ENCODE measurements at places on chromosomes 13 and 19. TPM values are rescaled to one million over a fixed set of nuclear protein-coding genes. Genes with fewer than 3 reads are reported as not detected.

- no peaks in the 10 kb centered on the region for H3K36me3 ChIP-seq
- H3K27ac ChIP-seq, result peak within 1 kb of the TSS; percentile 69
- peak; percentile 89 for DNase-seq
- no peaks in the 10 kb centered on the region for H3K27me3 ChIP-seq
- peaks cover 51% of the 10 kb centered on the region for H3K4me1 ChIP-seq
These were observed at the start of gene CYSLTR2 for GRCh38 chr13:48653472-48653939. Gene CYSLTR2 (plus strand): TSS chr13:48653929. CDS start chr13:48706818, 52,889 bp downstream.

DNA sequence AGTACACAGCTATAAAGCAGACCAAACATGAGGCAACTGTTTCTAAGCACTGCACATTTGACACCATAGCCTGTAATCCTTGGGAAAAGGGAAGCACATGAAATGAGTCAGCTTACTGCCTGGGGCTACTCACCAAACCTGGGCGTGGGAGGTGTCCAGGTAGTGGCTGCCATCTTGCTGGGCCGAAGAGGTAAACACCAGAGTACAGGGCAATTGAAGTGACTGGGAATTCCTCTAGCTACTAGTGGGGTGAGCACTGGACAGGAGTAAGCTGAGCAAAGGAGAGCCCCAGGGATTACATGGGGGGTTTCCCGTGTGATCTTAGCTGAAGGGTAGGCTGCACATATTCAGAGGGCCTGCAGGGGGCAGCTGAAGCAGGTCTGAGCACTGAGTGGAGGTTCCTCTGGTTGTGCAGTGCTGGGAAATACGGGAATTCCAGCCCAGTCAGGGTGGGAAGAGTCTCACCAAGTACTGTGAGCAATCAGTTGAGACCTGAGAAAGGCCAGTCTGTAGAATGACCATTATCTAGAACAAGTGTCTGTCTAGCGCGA is 140.5 kb downstream of the SLC7A1 start:
- DNase-seq, result no peak
- no peaks in the 10 kb centered on the region for H3K36me3 ChIP-seq
- no peak overlapping the region for H3K4me3 ChIP-seq

GRCh38 chr13:113342820-113343691 is 20.9 kb downstream of the GRTP1 start:
- no peak overlapping the region for H3K4me3 ChIP-seq
- no peak overlapping the region for H3K27ac ChIP-seq
- DNase-seq, result no peak
- H3K4me1 ChIP-seq, result no peaks in the 10 kb centered on the region
- no peaks in the 10 kb centered on the region for H3K27me3 ChIP-seq

GRCh38 chr19:55092423-55093318 is 17.0 kb downstream of the EPS8L1 start:
- peaks cover 7% of the 10 kb centered on the region for H3K4me1 ChIP-seq
- no peak overlapping the region for H3K27ac ChIP-seq
- peaks cover 3% of the 10 kb centered on the region for H3K27me3 ChIP-seq
- H3K36me3 ChIP-seq, result peaks cover 8% of the 10 kb centered on the region
- no peak overlapping the region for H3K4me3 ChIP-seq

DNA sequence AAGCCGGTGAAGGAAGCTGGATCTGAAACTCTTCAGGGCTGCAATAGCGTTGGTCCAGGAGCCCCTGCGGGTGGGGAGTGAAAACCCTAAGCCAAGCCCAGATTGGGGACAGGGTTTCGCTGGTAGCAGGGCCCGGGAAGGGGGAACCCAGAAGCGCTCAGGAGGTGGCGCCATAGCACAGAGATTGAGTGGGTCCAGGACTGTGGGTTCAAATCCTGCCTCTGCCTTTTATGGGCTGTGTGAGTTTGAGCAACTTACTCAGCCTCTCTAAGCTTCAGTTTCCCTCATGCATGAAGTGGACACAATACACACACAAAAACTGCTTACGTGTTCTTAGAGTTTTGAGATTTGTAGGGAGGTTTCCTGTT is 8.3 kb upstream of the SYCN start:
- no peak overlapping the region for H3K27ac ChIP-seq
- H3K36me3 ChIP-seq, result no peaks in the 10 kb centered on the region
- peak; percentile 49 for DNase-seq
- no peaks in the 10 kb centered on the region for H3K27me3 ChIP-seq
- H3K4me3 ChIP-seq, result no peak overlapping the region

GRCh38 chr19:39737351-39737750 is 478 bp downstream of the CLC start:
- no peaks in the 10 kb centered on the region for H3K27me3 ChIP-seq
- H3K27ac ChIP-seq, result no peak overlapping the region
- no peaks in the 10 kb centered on the region for H3K36me3 ChIP-seq
- DNase-seq, result no peak

- peaks cover 4% of the 10 kb centered on the region for H3K27me3 ChIP-seq
- no peaks in the 10 kb centered on the region for H3K36me3 ChIP-seq
- H3K4me1 ChIP-seq, result no peaks in the 10 kb centered on the region
These were observed 20.2 kb upstream of the DGKH start for GRCh38 chr13:42028113-42028799.

DNA sequence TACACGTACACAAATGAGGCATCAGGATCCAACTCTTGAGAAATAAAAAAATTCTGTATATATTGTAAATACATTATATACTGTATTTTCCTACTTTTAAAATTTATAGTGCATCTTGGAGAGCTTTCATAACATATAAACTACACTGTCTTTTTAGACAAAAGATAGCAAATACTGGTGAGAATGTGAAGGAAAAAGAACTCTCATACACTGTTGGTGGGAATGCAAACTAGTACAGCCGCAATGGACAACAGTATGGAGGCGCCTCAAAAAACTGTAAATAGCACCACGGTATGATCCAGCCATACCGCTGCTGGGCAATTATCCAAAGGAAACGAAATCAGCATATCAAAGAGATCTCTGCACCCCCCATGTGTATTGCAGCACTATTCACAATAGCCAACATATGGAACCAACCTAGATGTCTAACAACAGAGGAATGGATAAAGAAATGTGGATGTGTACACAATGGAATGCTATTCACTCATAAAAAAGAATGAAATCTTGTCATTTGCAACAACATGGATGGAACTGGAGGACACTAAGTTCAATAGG is 292.4 kb downstream of the EFNB2 start:
- no peaks in the 10 kb centered on the region for H3K4me1 ChIP-seq
- no peaks in the 10 kb centered on the region for H3K36me3 ChIP-seq
- no peaks in the 10 kb centered on the region for H3K27me3 ChIP-seq
- no peak overlapping the region for H3K4me3 ChIP-seq
- DNase-seq, result no peak
- H3K27ac ChIP-seq, result no peak overlapping the region

GRCh38 chr13:39417131-39417530 is 185.9 kb downstream of the LHFPL6 start:
- DNase-seq, result no peak
- no peaks in the 10 kb centered on the region for H3K4me1 ChIP-seq
- H3K36me3 ChIP-seq, result no peaks in the 10 kb centered on the region
- H3K4me3 ChIP-seq, result no peak overlapping the region

- no peak for DNase-seq
- H3K4me1 ChIP-seq, result peaks cover 66% of the 10 kb centered on the region
- H3K27ac ChIP-seq, result peak overlapping the region; percentile 99
- no peak overlapping the region for H3K4me3 ChIP-seq
These were observed 7.4 kb upstream of the JUNB start for GRCh38 chr19:12783849-12784393.

DNA sequence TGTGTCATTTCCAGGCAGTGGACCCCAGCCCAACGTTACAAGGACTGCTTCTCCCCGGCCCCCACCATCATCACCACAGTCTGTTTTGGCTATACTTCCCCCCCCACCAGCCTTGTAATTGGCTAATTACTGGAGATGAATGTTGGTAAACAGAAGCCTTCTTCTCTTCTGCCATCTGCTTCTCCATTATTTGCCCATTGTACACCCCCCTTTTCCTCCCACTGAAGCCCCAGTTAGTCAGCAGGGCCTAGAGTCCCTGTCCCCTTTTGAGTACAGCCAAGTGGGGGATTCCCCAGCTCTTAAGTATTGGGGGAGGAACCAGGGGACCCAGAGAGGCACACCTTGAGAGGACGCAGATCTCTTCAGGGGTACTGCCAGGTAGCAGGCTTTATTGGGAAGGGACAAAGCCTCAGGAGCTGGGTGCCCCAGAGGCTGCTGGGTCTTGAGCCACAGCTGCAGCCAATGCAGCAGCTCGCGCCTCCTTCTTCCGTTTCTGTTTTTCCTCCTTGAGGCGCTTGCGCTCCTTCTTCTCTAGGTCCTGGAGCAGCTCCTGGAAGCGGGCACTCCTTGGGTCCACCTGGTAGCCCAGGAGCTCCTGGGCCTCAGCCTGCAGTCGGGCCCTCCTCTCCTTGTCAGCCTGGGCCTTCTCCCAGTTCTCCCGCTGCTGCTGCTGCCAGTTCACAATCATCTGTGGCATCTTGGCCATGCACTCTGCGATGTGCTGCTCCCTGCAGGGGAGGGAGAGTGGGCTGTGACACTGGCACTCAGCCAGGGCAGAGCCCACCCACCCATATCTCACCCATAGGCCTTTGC is 3.0 kb downstream of the GADD45GIP1 start:
- no peak for DNase-seq
- H3K36me3 ChIP-seq, result peaks cover 24% of the 10 kb centered on the region
- H3K4me3 ChIP-seq, result no peak overlapping the region
- no peaks in the 10 kb centered on the region for H3K27me3 ChIP-seq

DNA sequence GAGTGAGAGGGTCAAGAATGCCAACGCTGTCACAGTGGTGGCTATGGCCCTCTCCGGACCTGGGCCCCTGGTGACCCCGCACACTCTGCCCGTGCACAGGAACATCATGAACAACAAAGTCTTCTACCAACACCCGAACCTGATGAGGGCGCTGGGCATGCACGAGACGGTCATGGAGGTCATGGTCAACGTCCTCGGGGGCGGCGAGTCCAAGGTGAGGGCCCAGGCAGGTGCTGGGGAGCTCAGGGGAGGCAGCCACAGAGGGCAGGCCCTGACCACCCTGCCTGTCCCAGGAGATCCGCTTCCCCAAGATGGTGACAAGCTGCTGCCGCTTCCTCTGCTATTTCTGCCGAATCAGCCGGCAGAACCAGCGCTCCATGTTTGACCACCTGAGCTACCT is 62.6 kb downstream of the RYR1 start:
- H3K4me3 ChIP-seq, result no peak overlapping the region
- no peak for DNase-seq
- no peaks in the 10 kb centered on the region for H3K36me3 ChIP-seq
- H3K27ac ChIP-seq, result no peak overlapping the region
- no peaks in the 10 kb centered on the region for H3K4me1 ChIP-seq

- no peak overlapping the region for H3K4me3 ChIP-seq
- no peak for DNase-seq
- no peak overlapping the region for H3K27ac ChIP-seq
These were observed 9.0 kb downstream of the FPR3 start for GRCh38 chr19:51803967-51804366.

GRCh38 chr13:59690857-59691500 is 472.7 kb downstream of the DIAPH3 start:
- no peaks in the 10 kb centered on the region for H3K4me1 ChIP-seq
- no peak for DNase-seq
- H3K4me3 ChIP-seq, result no peak overlapping the region
- no peaks in the 10 kb centered on the region for H3K27me3 ChIP-seq
- H3K27ac ChIP-seq, result no peak overlapping the region

GRCh38 chr19:19165396-19165795 is 4.7 kb downstream of the MEF2B start:
- no peak for DNase-seq
- H3K4me3 ChIP-seq, result no peak overlapping the region
- no peak overlapping the region for H3K27ac ChIP-seq
- no peaks in the 10 kb centered on the region for H3K27me3 ChIP-seq
- no peaks in the 10 kb centered on the region for H3K36me3 ChIP-seq

DNA sequence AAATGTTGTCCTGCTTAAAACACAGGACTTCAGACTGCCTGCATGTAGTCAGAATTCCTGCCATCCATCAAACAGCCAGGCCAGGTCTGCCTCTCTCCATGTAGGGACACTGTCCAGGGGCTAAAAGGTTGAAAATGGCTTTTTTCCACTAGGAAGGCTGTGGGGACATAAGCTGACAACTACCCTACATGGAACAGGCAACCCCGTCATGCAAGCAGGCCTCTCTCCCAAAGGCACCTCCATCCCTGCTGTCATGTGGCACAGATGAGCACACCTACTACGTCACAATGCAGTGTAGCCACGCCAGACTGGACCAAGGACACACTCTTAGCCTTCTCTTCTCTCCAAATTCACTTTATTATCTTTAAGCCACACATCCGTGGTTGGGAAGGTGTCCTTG is 40.8 kb downstream of the LATS2 start:
- no peaks in the 10 kb centered on the region for H3K36me3 ChIP-seq
- H3K27ac ChIP-seq, result no peak overlapping the region
- no peak overlapping the region for H3K4me3 ChIP-seq
- H3K27me3 ChIP-seq, result no peaks in the 10 kb centered on the region
- no peak for DNase-seq

DNA sequence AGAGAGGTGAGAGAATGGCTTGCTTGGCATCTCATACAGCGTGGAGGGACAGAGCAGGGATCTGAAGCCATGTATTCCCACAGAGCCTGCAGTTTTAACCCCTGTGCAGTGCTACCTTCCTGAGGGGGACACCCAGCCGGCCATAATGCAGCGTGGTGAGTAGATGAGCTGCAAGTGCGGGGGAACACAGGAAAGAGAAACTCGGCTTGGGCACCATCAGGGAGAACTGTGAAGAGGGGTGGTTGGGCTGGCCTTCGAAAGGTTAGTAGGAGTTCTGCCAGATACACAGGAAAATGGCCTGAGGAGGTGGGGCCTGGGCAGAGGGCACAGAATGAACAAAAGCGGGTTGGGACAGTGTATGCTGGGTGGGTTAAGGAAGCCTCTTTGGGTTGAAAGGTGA is 88.3 kb downstream of the SIPA1L3 start:
- H3K36me3 ChIP-seq, result no peaks in the 10 kb centered on the region
- H3K27me3 ChIP-seq, result no peaks in the 10 kb centered on the region
- no peak overlapping the region for H3K27ac ChIP-seq

- no peak for DNase-seq
- no peaks in the 10 kb centered on the region for H3K4me1 ChIP-seq
- H3K27ac ChIP-seq, result no peak overlapping the region
- H3K27me3 ChIP-seq, result no peaks in the 10 kb centered on the region
- H3K4me3 ChIP-seq, result no peak overlapping the region
These were observed 29.0 kb upstream of the ZNF709 start for GRCh38 chr19:12513531-12514061.

Gene TRAPPC5
- total RNA-seq, result 60.7 TPM

Gene SYNGR4
- total RNA-seq, result not detected

Gene IGSF23
- not detected for total RNA-seq

Gene LILRB5
- total RNA-seq, result 0.47 TPM

Gene IGFL4
- not detected for total RNA-seq

Gene ZNF626
- 19.8 TPM for total RNA-seq

Gene SLC44A2
- 204 TPM for total RNA-seq

Gene NAPSA
- total RNA-seq, result 6.6 TPM

Measured in CD4-positive, alpha-beta memory T cell (primary cell).